Stimulated activated CD8-positive, alpha-beta memory T cell treated with anti-CD3 and anti-CD28 coated beads, Interleukin-2, amount 100 ng/mL, for 1 hour (primary cell): ENCODE measurements at places on chromosomes 3 and 15.

- DNase-seq = no peak
Measured at GRCh38 chr15:78033864-78034263, 43.6 kb downstream of the TBC1D2B start.

DNA sequence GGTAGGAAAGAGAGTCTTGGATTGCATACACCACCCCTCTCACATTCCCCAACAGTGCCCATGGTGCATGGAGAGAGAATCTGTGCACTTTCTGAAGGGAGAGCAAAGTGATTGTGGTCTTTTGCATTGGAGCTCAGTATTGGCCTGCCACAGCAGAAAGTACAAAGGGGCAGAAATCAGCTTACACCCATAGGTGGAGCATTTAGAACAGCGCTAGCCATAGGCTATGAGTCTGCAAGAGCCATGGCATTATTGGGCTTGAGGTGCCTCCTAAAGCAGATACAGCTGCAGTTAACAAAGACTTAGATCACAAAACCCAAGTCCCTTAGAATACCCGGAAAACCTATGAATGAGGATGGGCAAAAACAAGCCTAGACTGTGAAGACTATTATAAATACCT, 21.8 kb downstream of the SI start:
- DNase-seq = no peak

- no peak for DNase-seq
Measured at GRCh38 chr3:131350506-131350905, 31.1 kb upstream of the NUDT16 start.

DNA sequence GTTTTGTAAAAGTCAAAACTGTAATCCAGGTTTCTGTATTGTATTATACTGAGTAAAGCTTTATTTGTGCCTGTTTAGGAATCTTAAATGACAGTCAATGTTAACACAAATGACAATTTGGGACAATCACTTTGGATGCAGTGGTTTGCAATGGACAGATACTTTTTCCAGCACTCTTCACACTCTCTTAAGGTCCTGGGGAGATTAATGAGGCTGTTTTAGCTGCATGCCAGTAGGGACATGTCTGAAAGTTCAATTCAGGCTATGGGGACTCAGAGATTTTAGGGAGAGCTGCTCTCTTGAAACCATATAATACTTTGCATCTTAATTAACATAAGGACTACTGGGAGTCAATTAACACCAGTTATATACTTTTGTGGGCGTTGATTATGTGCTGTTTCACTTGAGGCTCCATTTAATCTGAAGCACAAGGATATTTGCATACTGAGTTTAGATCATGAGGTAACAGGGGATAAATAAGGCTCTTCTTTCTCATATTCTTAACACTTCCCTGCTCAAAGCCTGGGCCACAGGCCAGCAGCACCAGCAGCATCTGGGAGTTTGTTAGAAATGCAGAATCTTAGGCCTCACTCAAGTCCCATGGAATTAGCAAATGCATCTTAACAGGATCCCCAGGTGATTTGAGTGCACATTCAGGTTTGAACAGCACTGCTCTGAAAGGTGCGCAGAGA, 972.8 kb downstream of the PLOD2 start:
- DNase-seq = no peak

DNA sequence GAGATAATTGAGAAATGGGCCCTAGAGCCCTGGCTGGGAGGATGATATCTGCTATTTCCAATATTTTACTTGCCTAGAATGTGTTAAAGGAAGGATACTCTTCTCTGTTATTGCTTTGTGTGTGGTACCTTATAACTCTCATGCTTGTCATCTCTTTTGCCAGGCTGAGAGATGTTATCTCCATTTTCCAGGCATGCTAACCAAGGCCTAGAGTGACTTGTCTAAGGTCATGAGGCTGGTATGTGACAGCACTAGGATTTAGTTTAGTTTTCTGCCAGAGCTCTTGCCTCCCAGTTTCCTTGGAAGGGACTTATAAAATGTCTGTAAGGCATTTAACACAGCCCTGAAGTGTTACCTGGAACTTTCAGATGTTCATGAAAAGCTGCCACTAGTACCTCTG, 1.4 kb downstream of the CLK3 start:
- DNase-seq = no peak

GRCh38 chr3:134381831-134382442, 7.7 kb upstream of the AMOTL2 start:
- no peak for DNase-seq

- no peak for DNase-seq
Measured at GRCh38 chr15:70923311-70924080, 30.9 kb downstream of the LRRC49 start.

GRCh38 chr15:48031466-48031865, 89.3 kb upstream of the SLC24A5 start:
- DNase-seq = no peak

GRCh38 chr3:126997455-126998038, 14.6 kb downstream of the PLXNA1 start:
- no peak for DNase-seq

DNA sequence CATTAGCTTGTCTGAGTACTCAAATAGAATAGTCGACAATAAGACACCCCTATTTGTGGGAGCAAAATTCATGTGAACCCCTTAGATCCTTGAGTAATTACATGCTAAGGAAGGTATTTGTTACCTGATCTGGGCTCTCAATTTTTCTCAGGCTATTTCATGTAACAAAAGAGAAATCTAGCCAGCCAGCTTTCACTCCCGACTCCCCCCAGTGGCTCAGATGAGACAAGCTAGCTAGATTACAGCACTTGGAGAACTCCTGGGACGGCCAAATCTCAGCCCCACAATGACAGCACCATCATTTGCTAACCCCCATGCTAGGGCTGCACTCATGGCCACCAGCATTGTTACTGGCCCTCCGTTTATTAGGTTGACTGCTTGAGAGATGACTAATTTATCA, 41.3 kb downstream of the GLDN start:
- DNase-seq = no peak

DNA sequence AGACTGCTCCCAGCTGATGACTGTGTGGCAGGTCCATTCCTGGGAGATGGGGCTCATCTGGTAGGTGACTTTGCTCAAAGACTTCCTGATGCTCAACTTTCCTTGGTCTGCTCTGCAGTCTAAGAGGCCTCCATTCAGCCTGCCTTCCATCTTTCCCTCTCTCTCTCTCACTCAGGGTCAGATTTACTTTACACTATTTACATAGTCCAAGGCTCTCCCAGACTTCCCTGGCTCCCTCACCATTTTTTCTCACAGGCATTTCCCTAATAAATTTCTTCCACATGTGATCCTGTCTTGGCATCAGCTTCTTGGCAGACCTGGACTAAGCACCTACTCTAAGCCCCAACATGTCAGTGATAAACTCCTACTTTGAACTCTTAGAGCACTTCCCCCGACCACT, 13.0 kb upstream of the PCCB start:
- DNase-seq = no peak

DNA sequence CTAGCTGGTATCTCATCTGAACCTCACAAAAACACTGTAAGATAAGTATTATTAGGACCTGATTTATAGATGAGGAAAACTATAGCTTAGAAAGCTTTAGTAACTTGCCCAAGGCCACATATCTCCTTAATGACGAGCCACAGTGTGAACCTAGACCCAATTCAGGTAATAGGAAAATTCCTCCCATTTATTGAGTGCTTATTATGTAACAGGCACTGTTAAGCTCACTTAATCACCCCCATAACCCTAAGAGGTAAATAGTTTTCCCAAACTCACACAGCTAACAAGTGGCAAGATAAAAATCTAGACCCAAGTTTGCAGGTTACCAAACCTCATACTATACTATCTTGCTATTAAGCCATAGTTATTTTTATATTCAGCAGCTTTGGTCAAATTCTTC, 7.9 kb downstream of the WDR5B start:
- no peak for DNase-seq
